ENCODE measurements at places on chromosomes 3 and 15.

- DNase-seq: no peak
These were observed 133.8 kb downstream of the GMNC start for GRCh38 chr3:190728574-190729246.

DNA sequence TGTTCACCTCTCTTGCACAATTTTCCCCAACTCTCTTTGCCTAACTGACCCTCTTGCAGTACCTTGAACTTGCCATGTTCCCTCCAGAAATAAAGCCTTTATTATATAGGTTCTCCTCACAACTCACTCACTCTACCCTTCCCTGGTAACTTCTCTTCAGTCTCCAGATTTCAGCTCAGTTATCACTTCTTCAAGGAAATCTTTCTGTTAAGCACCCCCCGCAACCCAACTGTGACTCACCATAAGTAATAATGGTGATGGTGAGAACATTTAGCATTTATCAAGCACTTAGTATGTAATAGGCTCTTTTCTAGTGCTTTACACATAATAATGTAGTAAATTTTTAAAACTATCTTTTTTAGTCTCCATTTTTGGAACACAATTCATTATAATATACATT, 8.1 kb upstream of the OR5K1 start:
- DNase-seq: no peak

DNA sequence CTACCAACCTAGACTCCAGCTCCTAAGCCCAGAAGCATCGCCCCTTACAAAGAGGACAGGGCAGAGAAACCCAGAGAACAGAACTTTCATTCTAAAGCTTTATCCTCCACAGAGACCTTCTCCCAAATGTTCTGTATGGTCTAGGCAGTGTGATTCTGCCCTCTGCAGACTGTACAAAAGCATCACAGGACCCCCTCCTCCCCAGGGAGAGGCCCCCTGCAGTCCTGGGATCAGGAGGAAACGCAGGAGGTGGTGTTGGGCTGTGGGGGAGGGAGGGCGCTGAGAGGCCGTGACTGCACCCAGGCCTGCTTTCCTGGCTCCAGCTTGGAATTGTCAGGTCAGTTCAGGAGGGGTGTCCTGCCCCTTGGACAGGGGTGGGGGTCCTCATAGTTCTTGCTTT, 101.3 kb downstream of the DGKG start:
- DNase-seq: no peak

GRCh38 chr3:30186741-30187219, 419.6 kb upstream of the TGFBR2 start:
- DNase-seq: no peak

DNA sequence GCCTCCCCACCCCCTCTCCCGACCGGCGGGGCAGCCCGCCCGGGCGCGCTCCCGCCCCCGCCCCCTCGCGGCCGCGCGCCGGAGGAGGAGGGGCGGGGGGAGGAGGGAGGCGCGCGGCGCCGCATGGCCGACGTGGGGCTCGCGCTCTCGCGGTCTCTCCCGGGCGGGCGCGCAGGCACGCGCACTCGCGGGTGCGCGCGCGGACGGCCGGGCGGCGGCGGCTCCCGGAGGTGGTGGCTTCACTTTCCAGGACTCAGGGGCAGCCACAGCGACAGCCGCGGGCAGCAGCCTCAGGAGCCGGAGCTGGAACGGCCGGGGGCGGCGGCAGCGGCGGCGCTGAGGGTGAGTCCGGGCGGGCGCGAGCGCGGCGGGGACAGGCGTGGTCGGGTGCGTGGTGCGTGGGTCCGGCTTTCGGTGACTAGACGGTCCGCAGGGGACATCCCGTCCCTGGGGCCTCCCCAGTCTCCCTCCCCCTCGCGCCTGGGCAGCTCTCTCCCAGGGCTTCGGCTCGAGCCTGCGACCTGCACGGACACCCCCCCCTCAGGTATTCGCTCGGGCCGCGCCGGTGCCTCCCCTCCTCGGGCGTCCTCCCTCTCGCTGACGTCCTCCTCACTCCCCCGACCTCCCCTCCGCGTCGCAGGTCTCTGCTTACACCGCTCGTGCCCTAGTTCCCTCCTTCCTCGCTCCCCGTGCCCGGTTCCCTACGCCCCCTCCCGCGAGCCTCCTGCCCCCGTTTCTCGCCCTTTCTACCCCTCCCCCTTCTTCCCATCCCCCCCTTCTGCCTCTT, at the start of gene UBE2E2:
Gene UBE2E2 (plus strand): TSS at position 407 of the 787 bp plus-strand sequence.
- no peak for DNase-seq

- no peak for DNase-seq
These were observed 48.7 kb downstream of the BSN start for GRCh38 chr3:49602877-49603411.

DNA sequence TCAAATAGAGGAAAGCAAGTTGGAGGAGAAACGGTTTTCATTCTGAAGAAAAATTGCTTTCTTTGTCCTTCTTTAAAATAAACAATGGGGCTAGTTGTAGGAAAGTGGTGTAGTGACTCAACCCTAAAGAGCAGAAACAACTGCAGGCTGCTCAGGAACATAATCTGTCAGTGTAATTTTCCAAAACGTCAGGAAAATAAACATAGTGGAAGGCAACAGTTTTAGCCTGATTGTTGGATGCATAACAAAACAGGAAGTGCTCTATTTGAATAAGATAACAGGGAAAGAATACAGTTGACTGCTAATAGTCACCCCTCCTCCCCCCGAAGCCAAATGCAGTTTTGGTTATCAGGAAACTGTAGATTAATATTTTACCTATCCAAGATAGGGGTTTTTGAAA, 167.6 kb downstream of the ECT2 start:
- DNase-seq: no peak

GRCh38 chr3:124497487-124497886, 232.8 kb upstream of the UMPS start:
- DNase-seq: no peak

DNA sequence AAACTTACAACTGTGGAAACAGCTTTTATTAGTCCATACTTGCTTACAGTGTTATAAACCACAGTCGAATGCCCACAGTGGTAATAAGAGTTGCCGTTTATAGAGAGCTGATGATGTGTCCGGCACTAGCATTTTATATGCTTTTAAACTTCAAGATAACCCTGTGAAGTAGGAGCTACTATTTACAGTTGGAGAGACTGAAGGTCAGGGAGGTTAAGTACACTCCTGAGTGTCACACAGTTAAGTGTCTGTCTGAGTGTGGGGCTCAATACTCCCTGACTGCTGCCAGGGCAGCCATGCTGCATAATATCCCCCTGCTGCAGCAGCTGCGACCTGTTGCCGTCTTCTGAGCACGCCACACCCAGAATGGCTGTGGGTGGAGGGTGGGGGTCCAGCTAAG, 89.9 kb upstream of the TNFAIP8L3 start:
- DNase-seq: no peak

Data from SK-N-MC (cell line).